ENCODE measurements at places on chromosomes 13 and 19.

GRCh38 chr13:108315273-108315672 lies 45.8 kb downstream of the TNFSF13B start:
- DNase-seq = no peak

DNA sequence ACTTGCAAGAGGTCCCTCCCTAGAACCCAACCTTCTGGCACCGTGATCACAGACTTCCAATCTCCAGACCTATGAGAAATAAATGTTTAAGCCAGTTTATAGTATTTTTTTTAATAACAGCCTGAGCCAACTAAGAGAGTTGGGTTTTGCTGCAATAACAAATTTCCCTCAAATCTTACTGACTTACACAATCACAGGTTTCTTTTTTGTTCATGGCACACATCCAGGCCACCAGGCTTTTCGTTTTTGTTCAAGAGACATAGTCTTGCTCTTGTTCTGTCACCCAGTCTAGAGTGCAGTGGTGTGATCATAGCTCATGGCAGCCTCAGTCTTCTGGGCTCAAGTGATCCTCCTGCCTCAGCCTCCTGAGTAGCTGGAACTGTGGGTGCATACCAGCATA lies 2.0 kb upstream of the SELENOV start:
- no peak for DNase-seq

DNA sequence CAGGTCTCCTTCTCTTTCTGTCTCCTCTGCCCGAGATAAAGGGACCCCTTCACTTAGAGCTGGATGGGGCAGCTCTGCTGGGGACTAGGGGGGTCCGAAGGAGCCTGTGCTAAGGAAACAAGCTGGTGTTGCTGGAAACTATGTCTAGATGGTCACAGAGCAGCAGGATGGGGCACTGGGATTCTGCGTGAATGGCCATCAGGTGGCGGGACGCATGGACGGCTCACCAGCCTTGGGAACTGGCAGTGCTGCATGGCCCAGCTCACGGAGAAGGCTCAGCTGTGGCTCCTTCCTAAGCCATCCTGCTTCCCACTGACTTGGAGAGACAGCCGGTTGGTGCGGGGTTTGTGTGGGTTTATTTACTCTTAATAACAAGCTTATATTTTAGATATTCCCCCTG lies 411.8 kb downstream of the ZNF536 start:
- DNase-seq = no peak

- DNase-seq = no peak
These were observed 66.1 kb downstream of the RFX2 start for GRCh38 chr19:6044056-6044805.

GRCh38 chr13:66659701-66660467 lies 570.3 kb downstream of the PCDH9 start:
- DNase-seq = no peak
